ENCODE measurements at places on chromosomes 1 and 21. TPM values are rescaled to one million over a fixed set of nuclear protein-coding genes. Genes with fewer than 3 reads are reported as not detected.

COL6A1 gene
- 131 TPM for total RNA-seq

VCAM1 gene
- total RNA-seq: 7.4 TPM

KCND3 gene
- total RNA-seq: 3.5 TPM

CNN3 gene
- total RNA-seq: 117 TPM

RNASEL gene
- total RNA-seq: 19.5 TPM

C4BPB gene
- 9.6 TPM for total RNA-seq

OR2T33 gene
- total RNA-seq: not detected

OR2L13 gene
- total RNA-seq: not detected

MMEL1 gene
- total RNA-seq: 11.4 TPM

- no peak overlapping the region for H3K27ac ChIP-seq
- H3K4me1 ChIP-seq: no peaks in the 10 kb centered on the region
- H3K4me3 ChIP-seq: no peak overlapping the region
- H3K27me3 ChIP-seq: no peaks in the 10 kb centered on the region
- H3K36me3 ChIP-seq: no peaks in the 10 kb centered on the region
Observed at GRCh38 chr1:68278221-68278620, 45.9 kb upstream of the WLS start.

DNA sequence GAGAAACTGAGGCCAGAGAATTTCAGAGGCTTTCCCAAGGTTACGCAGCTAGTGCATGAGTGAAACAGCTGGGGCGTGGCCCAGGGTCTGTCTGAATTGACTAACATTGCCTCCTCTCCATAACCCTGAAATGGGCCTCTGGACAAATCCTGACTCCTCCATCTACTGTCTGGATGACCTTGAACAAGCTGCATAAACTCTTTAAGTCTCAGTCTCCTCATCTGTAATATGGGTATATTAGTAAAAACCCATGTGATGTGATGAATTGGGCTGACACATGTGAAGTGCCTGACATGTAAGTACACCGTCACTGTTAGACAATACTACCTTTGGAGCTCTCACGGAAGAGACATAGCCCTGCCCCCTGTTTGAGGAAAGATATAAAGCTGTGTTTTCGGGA is 12.3 kb upstream of the FGR start:
- H3K27ac ChIP-seq: no peak overlapping the region
- no peak overlapping the region for H3K4me3 ChIP-seq
- H3K36me3 ChIP-seq: no peaks in the 10 kb centered on the region
- no peaks in the 10 kb centered on the region for H3K27me3 ChIP-seq
- no peaks in the 10 kb centered on the region for H3K4me1 ChIP-seq
- DNase-seq: no peak

DNA sequence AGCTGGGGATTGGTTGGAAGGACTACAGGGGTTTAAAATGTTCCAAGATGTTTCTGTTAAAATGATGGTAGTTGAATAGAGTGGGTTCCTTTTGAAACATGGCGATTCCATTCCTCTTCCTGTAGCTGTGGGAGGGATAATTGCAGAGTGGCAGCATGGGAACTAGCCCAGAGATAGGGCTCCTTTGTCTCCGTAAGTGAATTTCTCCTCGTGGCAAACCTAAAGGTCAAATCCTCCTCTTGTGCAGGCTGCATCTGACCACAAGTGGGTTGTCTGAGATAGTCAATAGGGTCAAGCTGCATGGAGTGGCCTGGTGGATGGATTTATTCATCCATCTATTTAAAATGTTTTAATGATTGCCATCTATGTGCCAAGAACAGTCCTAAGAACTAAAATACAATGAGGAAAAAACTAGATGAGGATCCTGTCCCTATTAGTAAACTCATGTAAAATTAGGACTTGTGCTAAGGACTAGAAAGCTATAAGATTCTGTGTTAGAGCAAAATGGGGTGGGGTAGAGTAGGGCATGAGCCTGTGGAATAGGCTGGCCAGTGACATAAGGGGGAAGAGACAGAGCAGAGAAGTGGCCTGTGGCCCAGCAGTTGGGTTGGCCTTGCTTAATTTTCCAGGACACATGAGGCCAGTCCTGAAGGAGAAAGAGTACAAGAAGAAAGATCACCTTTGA is 89.1 kb upstream of the IVNS1ABP start:
- H3K27ac ChIP-seq: no peak overlapping the region
- no peaks in the 10 kb centered on the region for H3K27me3 ChIP-seq
- no peaks in the 10 kb centered on the region for H3K4me1 ChIP-seq
- no peak overlapping the region for H3K4me3 ChIP-seq

DNA sequence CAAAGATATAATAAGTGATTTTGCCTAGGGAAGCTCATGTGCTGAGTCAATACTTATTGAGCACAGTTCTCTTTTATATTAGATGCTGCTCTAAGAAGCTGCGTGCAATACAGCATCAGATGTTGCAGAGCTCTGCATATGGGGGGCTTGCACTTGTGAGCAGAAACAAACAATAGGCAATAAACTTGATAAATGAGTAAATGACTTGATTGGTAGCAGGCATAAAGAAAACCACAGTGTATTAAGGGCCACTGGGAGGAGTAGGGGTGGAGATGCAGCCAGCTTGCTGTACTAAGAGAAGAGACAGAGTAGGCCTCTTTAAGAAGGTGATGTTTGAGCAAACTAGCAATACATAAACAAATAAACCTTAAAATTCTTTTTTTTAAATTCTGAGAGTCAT is 598.5 kb upstream of the ADAMTS5 start:
- H3K4me1 ChIP-seq: no peaks in the 10 kb centered on the region
- no peaks in the 10 kb centered on the region for H3K27me3 ChIP-seq
- no peak overlapping the region for H3K4me3 ChIP-seq
- no peaks in the 10 kb centered on the region for H3K36me3 ChIP-seq
- no peak overlapping the region for H3K27ac ChIP-seq

GRCh38 chr1:2368053-2368744 is 23.2 kb downstream of the MORN1 start:
- DNase-seq: no peak
- no peak overlapping the region for H3K27ac ChIP-seq
- H3K4me3 ChIP-seq: no peak overlapping the region
- H3K27me3 ChIP-seq: no peaks in the 10 kb centered on the region
- H3K36me3 ChIP-seq: no peaks in the 10 kb centered on the region

- H3K36me3 ChIP-seq: no peaks in the 10 kb centered on the region
- no peak overlapping the region for H3K27ac ChIP-seq
- no peak for DNase-seq
- no peak overlapping the region for H3K4me3 ChIP-seq
Observed at GRCh38 chr1:16321176-16321867, 31.0 kb downstream of the FBXO42 start.

GRCh38 chr1:100794748-100795645 is 75.5 kb downstream of the VCAM1 start:
- H3K4me3 ChIP-seq: no peak overlapping the region
- no peak for DNase-seq
- no peaks in the 10 kb centered on the region for H3K4me1 ChIP-seq
- no peaks in the 10 kb centered on the region for H3K36me3 ChIP-seq

DNA sequence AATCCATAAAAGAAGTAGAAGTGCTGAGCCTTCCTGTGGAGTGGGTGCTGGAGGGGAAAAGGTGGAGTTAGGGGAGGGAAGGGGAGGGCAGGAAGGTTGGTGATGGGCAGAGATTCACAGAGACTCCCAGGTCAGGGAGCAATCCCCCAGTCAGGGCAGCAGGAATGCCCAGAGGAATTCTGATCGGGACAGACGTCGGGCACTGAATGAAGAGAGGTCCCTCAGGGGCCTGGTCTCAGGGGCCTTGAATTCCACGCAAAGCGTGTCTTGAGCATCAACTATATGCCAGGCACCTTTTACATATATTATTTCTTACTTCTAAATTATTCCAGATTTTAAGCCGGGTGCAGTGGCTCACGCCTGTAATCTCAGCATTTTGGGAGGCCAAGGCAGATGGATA is 7.2 kb upstream of the PADI1 start:
- no peaks in the 10 kb centered on the region for H3K27me3 ChIP-seq
- H3K36me3 ChIP-seq: no peaks in the 10 kb centered on the region
- H3K4me1 ChIP-seq: no peaks in the 10 kb centered on the region

- H3K27ac ChIP-seq: peak overlapping the region; percentile 90
- DNase-seq: peak; percentile 66
- H3K27me3 ChIP-seq: no peaks in the 10 kb centered on the region
Observed at GRCh38 chr1:32500387-32501209, 35.7 kb downstream of the ZBTB8B start.

GRCh38 chr21:35252831-35253230 is 203.7 kb upstream of the RUNX1 start:
- DNase-seq: no peak
- H3K27ac ChIP-seq: no peak overlapping the region
- no peaks in the 10 kb centered on the region for H3K36me3 ChIP-seq
- H3K4me3 ChIP-seq: no peak overlapping the region
- peaks cover 5% of the 10 kb centered on the region for H3K4me1 ChIP-seq

GRCh38 chr1:242623119-242623518 is 98.6 kb upstream of the PLD5 start:
- no peak overlapping the region for H3K4me3 ChIP-seq
- H3K27ac ChIP-seq: no peak overlapping the region
- H3K27me3 ChIP-seq: no peaks in the 10 kb centered on the region
- no peaks in the 10 kb centered on the region for H3K4me1 ChIP-seq

GRCh38 chr1:101738475-101738874 is 258.3 kb downstream of the OLFM3 start:
- no peak overlapping the region for H3K4me3 ChIP-seq
- no peaks in the 10 kb centered on the region for H3K27me3 ChIP-seq
- no peak overlapping the region for H3K27ac ChIP-seq

- H3K4me1 ChIP-seq: no peaks in the 10 kb centered on the region
- H3K27ac ChIP-seq: no peak overlapping the region
- no peaks in the 10 kb centered on the region for H3K36me3 ChIP-seq
- no peaks in the 10 kb centered on the region for H3K27me3 ChIP-seq
- no peak for DNase-seq
- no peak overlapping the region for H3K4me3 ChIP-seq
Observed at GRCh38 chr1:178408871-178409270, 87.9 kb downstream of the CLEC20A start.

DNA sequence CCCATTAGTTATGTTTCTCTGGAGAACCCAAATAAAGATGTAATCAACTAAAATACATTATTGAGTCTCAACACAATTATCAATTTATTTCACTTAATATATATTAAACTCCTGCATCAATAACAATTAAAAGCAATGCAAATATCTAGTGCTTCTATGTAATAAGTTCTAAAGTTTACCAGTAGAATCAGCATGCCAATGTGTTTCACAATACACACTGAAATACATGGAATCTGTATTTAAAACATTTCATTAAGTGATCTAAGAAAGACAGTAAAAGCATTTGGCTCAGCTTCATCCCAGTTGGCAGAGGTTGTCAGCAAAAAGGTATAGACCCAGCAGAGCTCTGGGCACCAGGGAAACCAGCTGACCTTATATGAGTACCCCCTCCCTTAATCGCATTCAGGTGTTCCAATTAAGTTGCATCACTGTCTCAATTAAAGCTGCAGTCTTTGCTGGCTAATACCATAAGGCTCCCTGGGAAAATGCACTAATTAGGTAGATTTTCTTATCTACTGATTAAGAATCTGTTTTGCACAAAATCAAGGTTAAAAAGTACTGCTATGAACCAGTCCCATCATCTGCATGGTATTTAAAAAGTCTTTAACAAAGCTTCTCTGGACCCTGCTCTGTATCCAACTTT is 63.1 kb downstream of the NIBAN1 start:
- H3K4me1 ChIP-seq: no peaks in the 10 kb centered on the region
- H3K4me3 ChIP-seq: no peak overlapping the region
- H3K27me3 ChIP-seq: peaks cover 4% of the 10 kb centered on the region
- H3K36me3 ChIP-seq: no peaks in the 10 kb centered on the region

DNA sequence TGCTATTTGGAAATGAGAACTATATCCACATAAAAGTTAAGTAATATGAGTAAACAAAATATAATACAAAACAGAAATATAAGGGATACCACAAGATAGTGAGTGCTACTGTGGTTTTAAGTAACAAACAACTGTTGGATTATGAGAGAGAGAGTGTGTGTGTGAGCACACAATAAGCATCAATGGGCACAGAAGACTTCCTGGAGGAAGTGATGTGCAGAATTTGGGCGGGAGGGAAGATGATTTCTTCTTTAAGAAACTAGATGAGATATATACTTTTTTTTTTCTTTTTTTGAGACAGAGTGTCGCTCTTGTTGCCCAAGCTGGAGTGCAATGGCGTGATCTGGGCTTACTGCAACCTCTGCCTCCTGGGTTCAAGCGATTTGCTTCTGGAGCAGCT is 7.9 kb upstream of the IER5 start:
- no peak for DNase-seq
- H3K27ac ChIP-seq: no peak overlapping the region
- H3K27me3 ChIP-seq: no peaks in the 10 kb centered on the region
- H3K4me3 ChIP-seq: no peak overlapping the region
- H3K36me3 ChIP-seq: no peaks in the 10 kb centered on the region
- H3K4me1 ChIP-seq: no peaks in the 10 kb centered on the region

DNA sequence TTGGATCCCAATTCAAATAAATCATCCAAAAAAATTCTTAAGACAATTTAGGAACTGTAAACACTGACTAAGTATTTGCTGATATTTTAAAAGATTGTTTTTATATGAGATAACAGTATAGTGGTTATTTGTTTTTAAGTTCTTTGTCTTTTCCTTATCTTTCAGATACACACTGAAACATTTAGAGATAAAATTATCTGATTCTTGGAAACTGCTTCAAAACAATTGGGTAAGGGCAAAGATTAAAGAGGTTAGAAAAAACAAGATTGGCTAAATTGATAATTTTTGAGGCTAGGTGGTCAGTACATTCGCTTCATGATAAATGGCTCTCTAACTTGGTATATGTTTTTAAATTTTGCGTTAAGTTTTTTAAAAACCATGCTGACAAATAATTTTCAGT is 117.3 kb downstream of the PSMG1 start:
- H3K27ac ChIP-seq: no peak overlapping the region
- H3K4me3 ChIP-seq: no peak overlapping the region
- no peaks in the 10 kb centered on the region for H3K36me3 ChIP-seq
- H3K4me1 ChIP-seq: no peaks in the 10 kb centered on the region

- H3K4me3 ChIP-seq: no peak overlapping the region
- DNase-seq: peak; percentile 38
- H3K36me3 ChIP-seq: no peaks in the 10 kb centered on the region
- no peaks in the 10 kb centered on the region for H3K27me3 ChIP-seq
Observed at GRCh38 chr1:212234431-212235395, 50.5 kb upstream of the PPP2R5A start.

DNA sequence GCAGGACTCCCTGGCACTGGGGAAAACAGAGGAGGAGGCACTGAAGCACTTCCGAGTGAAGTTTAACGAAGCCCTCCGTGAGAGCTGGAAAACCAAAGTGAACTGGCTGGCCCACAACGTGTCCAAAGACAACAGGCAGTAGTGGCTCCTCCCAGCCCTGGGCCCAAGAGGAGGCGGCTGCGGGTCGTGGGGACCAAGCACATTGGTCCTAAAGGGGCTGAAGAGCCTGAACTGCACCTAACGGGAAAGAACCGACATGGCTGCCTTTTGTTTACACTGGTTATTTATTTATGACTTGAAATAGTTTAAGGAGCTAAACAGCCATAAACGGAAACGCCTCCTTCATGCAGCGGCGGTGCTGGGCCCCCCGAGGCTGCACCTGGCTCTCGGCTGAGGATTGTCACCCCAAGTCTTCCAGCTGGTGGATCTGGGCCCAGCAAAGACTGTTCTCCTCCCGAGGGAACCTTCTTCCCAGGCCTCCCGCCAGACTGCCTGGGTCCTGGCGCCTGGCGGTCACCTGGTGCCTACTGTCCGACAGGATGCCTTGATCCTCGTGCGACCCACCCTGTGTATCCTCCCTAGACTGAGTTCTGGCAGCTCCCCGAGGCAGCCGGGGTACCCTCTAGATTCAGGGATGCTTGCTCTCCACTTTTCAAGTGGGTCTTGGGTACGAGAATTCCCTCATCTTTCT is 75.5 kb downstream of the PIK3CD start:
- DNase-seq: no peak
- H3K27ac ChIP-seq: no peak overlapping the region
- H3K4me3 ChIP-seq: no peak overlapping the region

- H3K4me1 ChIP-seq: no peaks in the 10 kb centered on the region
- peaks cover 28% of the 10 kb centered on the region for H3K36me3 ChIP-seq
- DNase-seq: no peak
Observed at GRCh38 chr1:205301205-205301821, 20.2 kb downstream of the NUAK2 start.

All from colonic mucosa (tissue), 4 donors.